Stimulated activated CD8-positive, alpha-beta memory T cell treated with anti-CD3 and anti-CD28 coated beads, Interleukin-7, amount 100 ng/mL, for 24 hours (primary cell): ENCODE measurements at places on chromosomes 2 and 18.

DNA sequence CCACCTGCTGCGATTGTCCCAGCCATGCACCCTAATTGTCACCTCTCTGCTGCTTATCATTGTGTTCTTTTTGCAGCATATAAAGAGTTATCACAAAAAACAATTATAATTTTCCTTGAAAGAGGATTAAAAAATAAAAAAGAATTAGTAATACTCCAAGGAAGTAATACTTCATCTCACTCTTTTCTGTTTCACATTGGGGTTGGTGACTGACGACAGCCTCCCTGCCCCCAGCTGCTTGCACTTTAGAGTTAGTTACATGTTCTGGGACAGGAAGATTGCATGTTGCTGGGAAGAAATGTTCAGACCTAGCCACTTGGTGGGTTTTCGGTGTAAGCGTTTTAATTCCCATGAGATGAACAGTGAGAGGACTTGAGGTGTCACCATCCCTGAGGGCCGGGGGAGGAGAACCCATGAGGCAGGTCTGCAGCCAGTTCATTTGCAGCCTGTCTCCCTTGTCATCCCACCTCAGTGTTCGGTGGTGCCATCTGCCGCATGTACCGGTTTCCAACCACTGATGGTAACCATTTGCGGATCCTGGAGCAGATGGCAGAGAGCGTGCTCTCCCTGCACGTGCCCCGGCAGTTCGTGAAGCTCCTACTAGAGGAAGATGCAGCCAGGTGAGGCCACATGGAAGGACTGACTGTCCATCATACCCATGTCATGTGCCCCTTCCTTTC, 69.1 kb downstream of the COA5 start:
- DNase-seq: no peak

GRCh38 chr18:35458677-35459441, 38.9 kb downstream of the INO80C start:
- no peak for DNase-seq

GRCh38 chr18:45213040-45213333, 402.3 kb upstream of the SLC14A2 start:
- no peak for DNase-seq

- no peak for DNase-seq
These were observed 77.8 kb upstream of the TFCP2L1 start for GRCh38 chr2:121362774-121363173.

- DNase-seq: no peak
These were observed 3.1 kb upstream of the SDC1 start for GRCh38 chr2:20227894-20228505.
